ENCODE measurements at places on chromosomes 11 and 22.

DNA sequence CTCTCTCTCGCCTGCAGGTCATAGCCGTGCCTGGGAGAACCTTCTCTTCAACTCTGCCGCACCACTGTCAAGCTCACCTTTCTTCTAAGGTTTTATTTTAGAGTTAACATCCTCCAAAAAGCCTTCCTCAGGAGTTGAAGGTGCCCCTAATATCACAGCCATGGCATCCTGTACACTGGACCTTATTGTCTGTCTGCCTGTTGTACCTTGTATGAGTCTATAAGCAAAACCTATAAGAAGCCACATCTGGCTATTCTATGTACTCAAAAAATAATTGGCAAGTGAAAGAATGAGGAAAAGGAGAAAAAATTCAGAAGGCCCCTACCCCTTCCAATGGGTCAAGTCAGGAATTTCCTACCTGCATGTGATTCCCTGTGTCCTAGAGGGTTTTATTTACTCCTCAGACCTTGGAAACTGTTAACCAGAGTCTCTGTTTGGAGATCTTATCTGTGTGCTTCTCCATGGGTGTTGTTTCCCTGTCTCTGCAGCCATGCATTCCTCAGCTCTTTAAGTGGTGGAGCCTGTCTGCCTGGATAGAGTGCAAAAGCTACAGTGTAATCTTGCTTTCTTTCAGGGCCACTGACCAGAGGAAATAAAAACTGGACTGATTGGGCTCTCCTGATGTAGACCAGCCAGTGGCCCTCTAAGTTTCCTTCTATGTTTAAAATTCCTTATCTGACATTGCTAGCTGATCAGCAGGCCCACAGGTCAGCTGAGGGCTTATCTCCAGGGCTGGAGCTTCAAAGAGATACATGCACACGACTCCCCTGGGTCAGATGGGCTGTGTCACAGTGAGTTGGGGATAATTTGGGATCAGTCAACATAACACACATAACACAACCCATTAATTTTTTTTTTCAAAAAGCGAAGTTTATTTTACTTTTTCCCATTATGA is 37.6 kb upstream of the TMEM135 start:
- DNase-seq, result no peak

DNA sequence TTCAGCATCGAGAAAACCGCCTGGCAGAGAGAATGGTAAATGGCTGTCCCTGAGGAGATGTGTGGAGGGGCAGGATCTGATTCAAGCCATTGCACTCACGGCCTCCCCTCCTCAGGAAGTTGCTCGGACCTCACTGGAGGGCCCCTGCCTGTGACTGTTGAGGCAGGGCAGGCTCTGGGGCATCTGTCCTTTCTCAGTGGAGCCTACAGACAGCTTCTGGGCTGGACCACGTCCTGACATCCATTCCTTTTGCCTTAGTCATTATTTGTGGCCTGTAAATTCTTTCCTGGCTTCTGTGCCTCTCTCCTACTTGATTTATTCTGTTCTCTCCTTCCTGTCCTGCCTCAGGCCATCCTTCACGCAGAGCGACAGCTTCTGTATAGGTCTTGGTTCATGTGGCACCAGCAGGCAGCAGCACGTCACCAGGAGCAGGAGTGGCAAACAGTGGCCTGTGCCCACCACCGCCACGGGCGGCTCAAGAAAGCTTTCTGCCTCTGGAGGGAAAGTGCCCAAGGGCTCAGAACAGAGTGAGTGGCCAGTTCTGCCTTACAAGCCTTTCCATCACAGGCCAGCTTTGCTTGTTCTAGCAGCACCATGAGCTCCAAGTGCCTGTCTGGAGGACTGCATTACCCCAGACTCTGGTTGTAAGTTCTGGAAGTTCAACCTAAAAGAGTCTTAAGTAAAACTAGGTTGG is 59.6 kb downstream of the PISD start:
- DNase-seq, result no peak

DNA sequence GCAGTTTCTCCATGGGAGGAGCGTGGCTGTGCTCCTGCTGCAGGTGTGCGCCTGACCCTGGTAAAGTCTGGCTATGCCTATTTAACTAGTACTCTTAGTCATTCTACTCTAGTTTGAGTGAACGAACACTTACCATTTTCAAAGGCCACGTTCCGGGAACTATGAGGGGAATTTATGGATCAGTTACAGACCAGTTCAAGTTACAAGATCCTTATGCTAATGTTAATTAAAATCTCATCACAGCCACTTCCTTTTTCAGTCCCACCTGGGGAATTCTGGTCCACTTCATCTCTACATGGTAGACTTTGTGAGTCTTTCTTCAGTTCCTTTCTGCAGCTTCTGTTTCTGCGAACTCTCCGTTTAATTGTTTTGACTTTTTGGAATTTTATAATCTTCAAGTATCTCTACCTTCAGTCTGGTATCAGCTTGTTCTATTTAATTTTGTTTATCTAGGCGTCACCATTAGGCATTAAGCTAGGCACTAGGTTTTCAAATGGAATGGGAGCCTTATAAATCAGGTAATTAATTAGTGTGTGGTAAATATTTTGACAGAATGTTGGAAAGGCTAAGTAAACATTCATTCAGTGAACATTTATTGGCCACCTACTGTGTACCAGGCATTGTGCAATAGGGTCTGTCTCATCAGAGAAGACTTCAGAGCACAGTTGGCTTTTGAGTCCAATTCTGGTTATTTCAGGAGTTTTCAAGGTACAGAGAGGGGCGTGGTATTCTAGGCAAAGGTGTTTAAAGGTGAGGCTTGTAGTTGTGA is 78.9 kb downstream of the GRK3 start:
- no peak for DNase-seq

DNA sequence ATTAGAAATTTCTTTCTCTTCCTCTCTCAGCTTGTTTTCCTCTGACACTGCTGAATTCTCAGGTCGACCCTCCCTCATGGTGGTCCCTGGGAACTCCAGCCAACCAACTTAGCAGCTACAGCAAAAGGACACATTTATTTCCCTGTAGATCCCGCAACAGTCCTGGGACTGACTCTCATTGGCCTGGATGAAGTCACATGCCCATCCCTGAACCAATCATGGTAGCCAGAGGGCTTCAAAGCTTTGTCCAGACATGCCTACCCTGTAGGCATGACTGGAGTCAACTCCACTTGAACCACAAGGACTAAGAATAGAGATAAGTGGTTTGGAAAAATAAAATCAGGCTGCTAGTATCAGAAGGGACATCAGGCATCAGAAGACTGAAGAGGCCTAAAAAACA is 84.6 kb upstream of the LRRC55 start:
- DNase-seq, result no peak

DNA sequence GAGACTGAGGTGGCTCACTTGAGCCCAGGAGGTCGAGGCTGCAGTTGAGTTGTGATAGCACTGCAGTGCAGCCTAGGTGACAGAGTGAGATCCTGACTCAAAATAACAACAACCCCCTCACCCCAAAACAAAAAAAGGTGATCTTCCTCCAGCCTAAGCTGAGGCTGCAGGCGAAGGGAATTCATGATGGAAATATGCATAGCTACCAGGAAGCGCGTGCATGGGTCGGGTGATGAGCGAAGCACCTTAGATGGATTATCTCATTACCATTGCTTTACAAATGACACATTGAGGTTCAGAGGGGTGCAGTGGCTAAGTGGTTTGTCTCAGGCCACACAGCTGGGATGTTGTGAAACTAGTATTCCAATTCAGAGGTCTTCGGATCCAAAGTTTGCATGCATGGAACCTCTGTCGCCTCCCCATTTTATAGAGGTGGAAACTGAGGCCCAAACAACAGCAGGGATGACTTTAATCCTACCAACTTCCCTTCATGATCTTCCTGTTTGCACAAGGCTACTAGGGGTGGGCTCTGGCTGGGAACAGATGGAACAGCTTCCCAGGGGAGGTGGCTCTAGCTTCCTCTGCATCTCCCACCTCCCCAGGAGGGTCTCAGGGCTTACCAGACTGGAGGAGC is 4.6 kb downstream of the SLC29A2 start:
- no peak for DNase-seq

GRCh38 chr11:110473706-110474105 is 44.0 kb downstream of the FDX1 start:
- DNase-seq, result no peak

DNA sequence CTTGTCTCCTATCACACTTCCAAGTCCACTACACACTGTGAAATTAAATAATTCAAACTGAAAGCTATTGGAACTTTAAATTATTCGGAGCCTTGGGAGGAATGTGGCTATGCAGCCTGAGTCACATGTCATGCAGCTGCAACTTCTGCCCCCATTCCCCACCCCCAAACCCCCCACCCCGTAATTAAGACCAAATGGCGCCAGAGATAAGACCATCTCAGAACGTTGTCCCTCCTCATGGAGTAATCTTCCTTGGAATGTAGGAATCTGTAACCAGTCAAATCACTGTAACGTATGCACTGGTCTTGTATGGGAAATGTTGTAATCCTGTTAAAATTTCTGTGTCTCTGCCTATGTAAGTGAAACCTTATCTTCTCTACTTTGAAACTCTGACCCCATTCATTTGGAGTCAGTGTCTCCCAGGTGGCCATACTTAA is 37.0 kb downstream of the GAB2 start:
- DNase-seq, result no peak

DNA sequence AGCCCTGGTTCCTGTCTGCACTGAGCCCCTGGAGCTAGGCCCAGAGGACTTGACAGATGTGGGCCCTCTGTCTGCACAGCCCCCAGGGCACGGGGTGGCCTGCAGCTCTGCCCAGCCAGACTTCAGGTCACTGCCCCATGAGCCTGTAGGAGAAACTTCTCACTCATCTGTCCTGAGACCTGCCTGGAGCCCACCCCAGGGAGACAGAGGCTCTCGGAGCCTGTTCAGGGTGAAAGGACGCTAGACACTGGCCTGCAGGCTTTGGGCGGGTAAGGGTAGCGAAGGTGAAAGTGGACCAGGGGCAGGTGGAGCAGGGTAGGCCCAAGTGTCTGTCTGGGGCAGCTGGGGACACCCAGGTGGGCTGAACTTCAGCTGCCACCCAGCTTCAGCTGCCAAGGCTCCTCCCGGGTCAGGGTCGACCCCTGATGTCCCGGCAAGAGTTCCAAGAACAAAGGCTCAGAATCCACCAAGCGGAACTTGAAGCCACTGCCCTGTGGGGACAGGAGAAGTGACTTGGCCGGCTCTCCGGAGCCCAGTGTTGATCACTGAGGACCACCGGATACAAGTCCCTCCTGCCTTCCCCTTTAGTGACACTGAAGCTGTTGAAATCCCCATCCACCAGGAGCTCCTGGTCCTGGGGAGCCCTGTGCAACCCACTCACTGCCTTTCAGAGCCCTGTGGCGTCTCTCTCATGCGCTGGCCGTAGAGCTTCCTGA is 90.3 kb downstream of the KCNQ1 start:
- no peak for DNase-seq

DNA sequence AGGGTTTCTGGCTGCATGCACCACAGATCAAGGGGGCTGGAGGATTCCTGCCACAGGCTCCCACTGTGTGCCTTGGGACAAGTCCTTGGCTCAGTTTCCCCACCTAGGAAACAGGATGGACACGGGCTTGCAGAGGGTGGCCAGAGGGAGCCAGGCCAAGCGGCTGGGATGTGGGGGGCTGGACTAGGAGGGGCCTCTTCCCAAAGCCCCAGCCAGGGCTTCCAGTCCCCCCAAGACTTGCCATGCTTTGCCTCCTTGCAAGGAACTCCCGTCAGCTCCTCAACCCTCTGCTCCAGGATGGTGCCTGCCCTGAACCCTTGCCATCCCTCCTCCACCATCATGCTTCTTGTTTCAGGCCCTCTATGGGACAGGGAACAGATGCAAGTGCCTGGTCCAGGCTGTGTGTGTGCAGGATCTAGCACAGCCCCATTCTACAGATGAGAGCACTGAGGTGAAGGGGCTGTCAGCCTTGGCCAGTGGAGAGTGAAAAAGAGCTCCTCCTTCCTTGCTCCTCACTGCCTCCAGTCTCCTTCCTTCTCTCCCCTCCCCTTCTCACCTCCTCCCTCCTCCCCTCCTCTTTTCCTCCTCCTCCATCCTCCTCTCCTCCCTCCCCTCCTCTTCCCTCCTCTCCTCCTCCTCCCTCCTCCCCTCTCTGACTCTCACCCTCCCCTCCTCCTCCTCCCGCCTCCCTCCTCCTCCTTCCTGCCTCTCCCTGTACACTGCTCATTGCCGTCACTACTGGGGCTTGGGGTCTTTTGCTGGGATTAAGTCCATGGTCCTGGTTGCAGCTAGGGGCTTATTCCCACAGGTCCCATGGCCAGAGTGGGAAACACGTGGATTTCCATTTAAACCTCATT is 13.3 kb upstream of the FGF19 start:
- no peak for DNase-seq

DNA sequence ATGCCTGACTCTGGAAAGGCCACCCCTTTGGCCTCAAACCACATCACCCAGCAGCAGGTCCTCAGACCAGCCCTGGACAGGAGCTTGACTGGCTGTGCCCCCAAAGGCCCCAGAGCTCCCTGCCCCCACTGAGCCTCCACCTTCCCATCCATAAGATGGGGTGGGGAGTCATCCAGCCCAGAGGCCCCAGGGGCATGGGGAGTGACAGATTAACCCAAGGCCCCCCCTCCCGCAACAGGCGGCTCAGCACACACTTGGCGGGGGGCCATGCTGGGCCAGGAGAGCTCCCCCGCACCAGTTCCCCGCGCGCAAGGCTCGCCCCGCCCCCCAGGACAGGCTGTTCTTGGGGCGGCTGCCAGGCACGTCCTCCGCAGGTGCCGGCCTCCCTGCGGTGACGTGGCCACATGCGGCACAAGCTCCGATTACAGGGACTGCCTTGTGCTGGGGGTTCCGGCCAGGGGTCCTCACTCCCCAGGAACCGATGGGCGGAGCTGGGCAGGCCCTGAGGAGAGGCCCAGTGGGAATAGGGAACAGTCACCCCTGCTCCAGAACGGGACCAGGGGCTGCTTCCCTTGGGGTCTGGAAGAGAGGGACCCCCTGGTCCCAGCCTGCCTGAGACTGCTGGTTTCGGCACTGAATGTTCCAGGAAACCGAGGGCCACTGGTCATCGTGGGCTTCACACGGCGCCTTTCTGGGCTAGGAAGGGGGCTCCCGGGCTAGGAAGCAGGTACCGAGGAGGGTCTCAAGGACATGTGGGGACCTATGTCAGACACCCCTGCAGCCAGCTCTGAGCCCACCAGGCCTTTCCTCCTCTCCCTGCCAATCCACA is 5.1 kb upstream of the CDKN1C start:
- DNase-seq, result no peak

- DNase-seq, result no peak
Observed at GRCh38 chr11:75344186-75344585, 7.3 kb downstream of the ARRB1 start.

DNA sequence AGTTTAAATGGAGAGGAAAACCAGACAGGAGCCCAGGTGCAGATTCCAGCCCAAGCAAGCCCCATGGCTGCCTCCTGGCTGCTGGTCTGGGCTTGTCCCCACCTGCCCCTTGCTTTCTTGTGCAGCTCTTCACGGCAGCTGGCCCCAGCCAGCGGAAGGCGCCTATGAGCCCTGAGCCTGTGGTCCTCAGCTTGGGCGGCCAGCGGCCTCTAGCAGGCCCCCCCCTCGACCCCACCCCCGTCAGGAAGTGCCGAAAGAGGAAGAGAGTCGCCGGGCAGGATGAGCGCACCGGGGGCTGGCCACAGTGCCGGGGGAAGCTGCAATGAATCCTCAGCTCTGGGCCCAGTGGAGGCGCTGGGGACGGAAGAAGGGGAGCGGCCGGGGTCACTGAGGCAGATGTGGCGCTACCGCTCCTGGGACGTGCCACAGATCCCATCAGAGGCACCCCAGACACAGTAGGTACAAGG is 2.1 kb upstream of the DGKZ start:
- DNase-seq, result no peak

Measured in GM12864 (cell line).